Gastroesophageal sphincter (tissue), 4 donors: ENCODE measurements at places on chromosomes 1 and 21. TPM values are rescaled to one million over a fixed set of nuclear protein-coding genes. Genes with fewer than 3 reads are reported as not detected.

The PGD gene
- 37.6 TPM for total RNA-seq

The LAD1 gene
- total RNA-seq, result 24.1 TPM

The LMX1A gene
- 1.1 TPM for total RNA-seq

GRCh38 chr21:14737284-14737691 is 191.2 kb upstream of the SAMSN1 start:
- no peak for ATAC-seq

GRCh38 chr1:231037585-231038517 is 2.2 kb downstream of the FAM89A start:
- ATAC-seq, result no peak

DNA sequence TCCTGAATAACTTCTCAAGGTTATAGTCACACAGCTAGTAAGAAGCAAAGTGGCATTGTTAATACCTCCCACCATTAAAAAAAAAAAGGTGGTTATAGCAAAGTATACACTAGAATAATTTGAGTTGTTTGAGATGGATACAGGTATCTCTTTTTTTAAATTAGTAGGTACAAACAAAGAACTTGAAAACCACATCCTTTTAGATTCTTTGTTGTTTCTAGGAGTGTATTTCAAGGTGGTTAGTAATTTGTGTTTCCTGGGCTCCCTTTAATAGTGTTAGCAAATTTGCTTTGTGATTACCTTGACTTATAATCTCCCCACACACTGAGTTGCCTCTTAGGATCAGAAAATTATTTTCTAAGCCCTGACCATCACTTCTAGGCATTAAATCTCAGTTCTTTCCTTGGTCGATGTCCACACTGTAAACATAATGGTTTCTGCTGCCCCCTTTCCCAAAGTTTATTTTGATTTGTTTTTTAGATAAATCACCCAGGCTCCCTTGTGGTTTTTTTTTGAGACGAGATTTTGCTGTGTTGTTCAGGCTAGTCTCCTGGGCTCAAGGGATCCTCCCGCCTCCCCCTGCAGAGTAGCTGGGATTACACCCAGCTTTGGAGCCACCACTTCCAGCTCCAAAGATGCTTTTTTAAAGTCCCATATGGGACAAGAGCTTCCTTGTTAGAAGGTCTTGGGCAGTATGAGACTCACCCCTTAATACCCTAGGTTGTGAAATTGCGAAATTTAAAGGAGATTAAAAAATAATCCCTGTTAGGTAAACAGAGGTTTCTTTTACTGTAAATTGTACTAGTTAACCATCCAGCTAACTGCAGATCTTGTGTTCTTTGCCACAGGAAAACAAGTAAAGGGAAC is 6.2 kb downstream of the AKIRIN1 start:
- ATAC-seq, result no peak

DNA sequence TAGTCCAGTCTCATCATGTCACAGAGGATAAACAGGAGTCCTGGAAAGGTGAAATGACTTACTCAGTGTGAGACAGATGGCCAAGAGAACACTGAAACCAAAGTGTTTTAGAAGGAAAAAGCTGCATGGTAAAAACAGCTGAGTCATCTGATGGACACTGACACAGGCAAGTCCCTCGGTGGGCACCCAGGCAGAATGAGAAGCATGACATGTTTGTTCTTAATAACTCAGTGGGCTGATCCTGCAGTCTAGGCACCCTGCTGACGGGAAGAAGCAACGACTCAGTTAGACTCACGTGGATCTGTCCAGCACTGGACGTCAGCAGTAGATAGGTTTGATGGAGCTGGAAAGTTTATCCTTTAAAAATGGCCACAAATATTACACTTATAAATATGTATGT is 116.9 kb downstream of the RGS7 start:
- no peak for ATAC-seq

GRCh38 chr1:177952691-177953090 is 17.2 kb downstream of the SEC16B start:
- no peak for ATAC-seq

DNA sequence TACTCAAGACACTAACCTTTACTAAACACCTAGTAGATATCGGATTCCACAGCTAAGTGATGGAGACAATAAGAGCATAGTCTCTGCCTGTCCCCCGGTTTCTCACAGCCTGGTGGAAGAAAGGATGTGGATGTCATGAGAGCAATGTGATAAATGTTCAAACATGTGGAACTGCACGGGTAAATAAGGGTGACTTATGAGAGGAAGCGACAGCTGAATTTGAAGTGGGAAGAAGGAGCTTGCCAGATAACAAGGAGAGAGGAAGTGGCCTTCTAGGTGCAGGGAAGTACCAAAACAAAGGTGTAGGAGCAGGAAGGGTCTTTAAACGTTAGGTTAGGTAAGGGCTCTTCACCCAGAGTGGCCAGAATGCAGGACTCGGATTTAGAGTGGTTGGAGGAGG is 178.6 kb upstream of the NRIP1 start:
- no peak for ATAC-seq

DNA sequence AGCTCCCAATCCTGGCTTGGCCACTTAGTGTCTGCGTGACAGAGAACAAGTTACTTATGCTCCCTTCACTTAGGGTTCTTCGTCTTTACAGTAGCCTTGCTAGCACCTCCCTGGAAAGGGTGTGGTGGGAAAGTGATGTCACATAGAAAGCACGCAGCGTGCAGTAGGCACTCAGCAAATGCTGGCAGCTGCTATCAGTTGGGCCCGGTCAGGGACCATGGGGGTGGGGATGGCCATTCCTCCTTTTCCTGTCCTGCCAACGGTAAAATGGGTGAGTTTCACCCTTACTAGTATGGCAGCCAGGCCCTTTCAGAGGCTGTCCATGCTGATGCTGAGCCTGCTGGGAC is 6.2 kb upstream of the KCNA10 start:
- ATAC-seq, result no peak
